RCC 7860 (cell line): ENCODE measurements at places on chromosomes 3 and 15.
A peak's percentile ranks its signal among the peaks of the same experiment; 100 is the strongest.

- peak; percentile 67 for DNase-seq
Measured at GRCh38 chr3:155070932-155071387, 9.2 kb upstream of the MME start.

GRCh38 chr15:94480289-94480834 lies 249.0 kb downstream of the MCTP2 start:
- DNase-seq, result no peak

- no peak for DNase-seq
Measured at GRCh38 chr15:94036156-94036555, 195.2 kb upstream of the MCTP2 start.

- DNase-seq, result no peak
Measured at GRCh38 chr15:59394166-59394661, 21.5 kb upstream of the MYO1E start.

DNA sequence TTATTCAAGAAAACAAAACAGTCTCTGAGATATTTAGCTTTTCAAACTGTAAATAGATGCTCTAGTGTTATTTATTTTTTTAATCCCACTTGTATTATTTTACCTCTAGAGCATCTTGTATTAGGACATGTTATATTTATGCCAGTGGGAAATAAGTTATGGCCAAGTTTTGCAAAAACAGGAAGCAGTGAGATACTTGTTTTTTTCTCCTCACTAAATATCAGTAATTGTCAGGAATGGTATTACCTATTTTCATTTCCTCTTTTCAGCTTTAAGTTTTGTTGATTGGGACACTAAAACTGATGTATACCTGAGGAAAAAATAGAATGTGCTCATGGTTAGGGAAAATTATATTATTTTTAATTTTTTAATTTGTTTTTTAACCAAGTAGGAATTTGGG lies 8.6 kb upstream of the IL20RB start:
- DNase-seq, result no peak

- no peak for DNase-seq
Measured at GRCh38 chr3:73074781-73075180, 13.3 kb downstream of the EBLN2 start.

DNA sequence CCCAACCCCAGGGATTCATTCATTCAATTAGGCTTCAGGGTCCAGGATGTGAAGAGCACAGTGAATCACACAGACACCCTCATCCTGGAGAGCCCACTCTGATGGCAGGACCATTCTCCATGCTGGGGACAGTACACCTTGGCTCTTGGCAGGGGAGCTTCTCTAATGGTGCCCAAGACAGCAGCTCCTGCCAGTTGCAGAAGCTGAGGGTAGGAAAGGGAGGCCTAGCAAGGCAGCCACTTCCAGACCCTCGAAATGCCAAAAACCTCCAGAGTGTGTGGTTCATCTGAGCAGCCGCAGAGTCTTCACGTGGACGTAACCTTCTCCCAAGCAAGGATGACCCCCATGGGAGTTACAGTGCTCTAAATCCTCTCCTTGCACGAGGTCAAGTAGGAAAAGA lies 186.2 kb downstream of the XXYLT1 start:
- no peak for DNase-seq

DNA sequence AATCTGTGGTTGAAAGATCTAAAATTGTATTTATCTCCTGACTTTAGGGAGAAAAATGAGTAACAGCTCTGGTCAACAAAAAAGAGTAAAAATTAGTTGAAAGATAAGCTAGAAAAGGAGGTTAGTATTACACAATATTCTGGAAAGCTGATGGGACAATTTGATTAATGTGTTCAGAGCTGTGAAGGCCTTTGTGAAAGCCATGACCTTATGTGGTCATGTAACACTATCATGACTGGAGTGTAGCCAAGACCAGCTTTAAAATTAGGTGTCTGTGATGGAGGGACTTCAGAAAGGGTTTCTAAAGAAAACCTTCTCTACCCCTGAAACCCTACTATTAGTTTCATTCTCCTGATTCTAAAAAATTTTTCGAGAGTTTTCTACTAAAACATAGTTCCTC lies 127.2 kb downstream of the NFKBIZ start:
- peak; percentile 45 for DNase-seq

- no peak for DNase-seq
Measured at GRCh38 chr3:129605203-129605921, 1.1 kb downstream of the PLXND1 start.

DNA sequence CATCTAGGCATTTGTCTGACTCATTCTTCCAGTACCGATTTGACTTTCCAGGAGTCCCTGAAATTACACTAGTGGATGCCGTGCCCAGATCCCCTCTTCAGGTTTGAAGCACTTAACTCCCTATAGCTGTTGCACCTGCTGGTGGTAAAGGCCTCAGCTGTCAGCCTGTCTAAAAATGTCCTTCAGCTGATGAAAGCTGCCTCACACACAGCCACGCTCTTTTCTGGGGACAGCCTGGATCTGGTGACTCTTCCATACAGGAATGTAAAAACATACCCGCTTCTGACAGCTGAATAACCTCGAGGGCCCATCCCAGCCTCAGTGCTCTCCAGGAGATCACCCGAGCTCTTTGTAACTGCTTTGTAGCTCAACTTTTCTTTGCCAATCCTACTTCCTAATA lies 534.1 kb upstream of the GRM7 start:
- no peak for DNase-seq

DNA sequence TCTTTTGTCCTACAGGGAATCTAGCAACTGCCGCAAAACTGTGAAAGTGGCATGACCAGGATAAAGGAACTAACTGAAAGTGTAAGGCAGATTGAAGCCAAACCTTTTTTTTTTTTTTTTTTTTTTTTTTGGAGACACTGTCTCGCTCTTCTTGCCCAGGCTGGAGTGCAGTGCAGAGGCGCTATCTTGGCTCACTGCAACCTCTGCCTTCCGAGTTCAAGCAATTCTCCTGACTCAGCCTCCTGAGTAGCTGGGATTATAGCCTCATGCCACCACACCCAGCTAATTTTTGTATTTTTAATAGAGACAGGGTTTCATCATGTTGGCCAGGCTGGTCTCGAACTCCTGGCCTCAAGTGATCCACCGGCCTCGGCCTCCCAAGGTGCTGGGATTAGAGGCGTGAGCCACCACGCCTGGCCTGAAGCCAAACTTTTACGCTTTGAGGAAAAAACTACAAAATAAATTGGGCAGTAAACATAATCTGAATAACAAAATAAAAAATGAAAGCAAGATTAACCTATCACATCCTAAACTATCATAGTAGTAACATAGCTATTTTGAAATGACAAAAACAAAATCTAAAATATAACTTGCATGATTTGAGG lies 9.7 kb downstream of the SLTM start:
- no peak for DNase-seq

- peak; percentile 44 for DNase-seq
Measured at GRCh38 chr3:72722930-72723726, 125.1 kb downstream of the SHQ1 start.

GRCh38 chr3:115478359-115478758 lies 145.0 kb upstream of the GAP43 start:
- DNase-seq, result no peak

- DNase-seq, result no peak
Measured at GRCh38 chr3:102084006-102084405, 234.7 kb downstream of the NFKBIZ start.

DNA sequence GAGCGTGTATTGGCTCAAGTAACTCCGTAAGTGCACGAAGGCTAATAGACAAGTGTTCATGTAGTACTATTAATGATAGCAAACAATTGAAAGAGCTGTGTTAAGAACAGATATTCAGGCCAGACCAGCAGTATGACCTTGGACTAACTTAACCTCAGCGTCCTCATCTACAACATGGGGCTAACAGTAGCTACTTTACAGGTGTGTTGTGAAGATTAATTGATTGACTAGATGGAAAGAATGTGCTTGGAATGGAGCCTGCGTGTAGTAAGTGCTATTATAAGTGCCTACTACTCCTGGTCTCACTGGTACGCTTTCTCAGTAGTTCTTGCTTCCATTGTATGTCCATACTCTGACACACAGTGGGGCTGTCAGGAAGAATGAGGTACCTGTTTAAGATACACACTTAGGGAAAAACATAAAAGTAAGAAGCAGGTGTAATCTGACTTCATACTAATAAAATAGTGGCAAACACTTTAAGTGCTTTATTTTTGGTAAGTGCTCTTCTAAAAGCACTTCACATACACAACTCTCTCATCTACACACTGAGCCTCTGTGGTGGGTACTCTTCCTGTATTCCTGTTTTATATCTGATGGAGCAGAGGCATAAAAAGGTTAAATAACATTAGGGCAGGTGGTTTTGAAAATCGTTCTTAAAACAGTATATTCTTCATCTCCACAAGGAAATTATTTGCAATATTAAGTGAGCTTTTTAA lies 24.3 kb upstream of the FBXL22 start:
- no peak for DNase-seq

DNA sequence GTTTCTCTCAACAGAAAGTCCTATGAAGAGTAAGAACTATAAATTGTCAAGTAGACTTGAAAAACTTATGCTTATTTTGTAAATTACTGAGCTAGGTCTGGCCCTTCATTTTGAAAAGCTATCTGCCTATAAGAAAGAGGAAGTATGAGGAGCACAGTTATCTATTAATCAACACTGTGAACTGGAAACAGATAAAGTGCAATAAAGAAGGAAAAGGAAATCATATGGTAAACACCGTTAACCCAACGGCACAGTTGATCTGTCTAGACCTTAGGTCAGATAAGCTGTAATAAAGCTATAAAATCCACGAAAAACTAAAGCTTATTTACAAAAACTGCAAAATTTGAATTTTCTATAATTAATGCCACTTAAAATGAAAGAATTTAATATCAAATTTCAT lies 242.5 kb downstream of the ZBTB20 start:
- no peak for DNase-seq

DNA sequence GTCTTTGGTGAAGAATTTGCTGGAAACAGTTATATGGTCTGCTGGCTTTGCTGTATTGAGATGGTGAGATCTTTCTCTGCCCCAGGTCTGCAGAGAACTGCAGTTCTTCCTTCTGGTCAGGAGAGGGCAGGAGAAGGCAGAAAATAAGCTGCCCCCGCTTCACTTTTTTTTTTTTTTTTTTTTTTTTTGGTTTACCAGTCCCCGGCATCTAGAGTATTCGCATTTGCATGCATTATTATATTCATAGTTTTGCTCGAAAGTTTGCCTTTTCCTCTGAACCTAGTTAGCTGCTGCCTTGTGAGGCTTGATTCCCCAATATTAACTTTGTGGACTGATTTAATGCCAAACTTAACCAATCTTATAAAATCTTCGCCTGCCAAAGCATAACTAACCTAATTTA lies 10.6 kb upstream of the PARL start:
- DNase-seq, result peak; percentile 51

GRCh38 chr3:121896823-121897222 lies 2.6 kb downstream of the SLC15A2 start:
- DNase-seq, result no peak

- DNase-seq, result no peak
Measured at GRCh38 chr15:70781236-70781635, 17.9 kb upstream of the UACA start.

DNA sequence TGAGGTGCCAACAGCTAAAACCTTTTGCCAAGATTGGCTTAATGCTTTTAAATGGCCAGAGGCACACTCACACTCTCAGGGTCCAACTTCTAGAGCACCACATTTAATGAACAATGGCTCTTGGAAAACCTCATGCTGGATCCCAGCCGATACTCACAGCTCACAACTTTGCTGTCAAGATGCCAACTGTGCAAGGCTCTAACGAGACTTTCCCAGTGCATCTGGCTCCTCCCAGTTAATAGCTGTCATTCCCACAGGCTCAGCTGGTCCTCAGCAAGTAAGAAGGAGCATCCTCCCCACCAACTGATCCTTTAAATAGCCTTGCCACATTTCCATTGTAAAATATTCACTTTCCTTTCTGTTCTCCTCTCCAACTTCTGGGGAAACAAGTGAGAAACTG lies 20.3 kb upstream of the FRMD4B start:
- DNase-seq, result no peak

DNA sequence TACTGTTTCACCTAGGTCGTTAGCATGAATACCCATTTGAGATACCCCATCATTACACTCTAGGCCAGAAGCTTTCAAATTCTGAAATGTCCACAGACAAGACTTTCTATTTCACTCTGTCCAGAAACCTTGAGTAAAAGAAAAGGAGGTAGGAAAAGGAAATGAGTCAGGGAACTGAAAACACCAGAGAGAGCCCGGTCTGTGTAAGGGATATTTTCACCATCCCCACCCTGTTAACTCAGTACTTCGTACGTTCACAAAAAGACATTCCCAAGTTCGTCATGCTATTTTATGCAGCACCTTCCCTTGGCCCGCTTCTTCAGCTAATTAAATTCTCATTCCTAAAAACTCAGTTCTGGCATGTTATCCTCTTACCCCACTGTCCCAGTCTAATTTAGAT lies 89.4 kb upstream of the SOX2 start:
- DNase-seq, result no peak

GRCh38 chr3:65732051-65732935 lies 306.4 kb downstream of the MAGI1 start:
- peak; percentile 49 for DNase-seq

DNA sequence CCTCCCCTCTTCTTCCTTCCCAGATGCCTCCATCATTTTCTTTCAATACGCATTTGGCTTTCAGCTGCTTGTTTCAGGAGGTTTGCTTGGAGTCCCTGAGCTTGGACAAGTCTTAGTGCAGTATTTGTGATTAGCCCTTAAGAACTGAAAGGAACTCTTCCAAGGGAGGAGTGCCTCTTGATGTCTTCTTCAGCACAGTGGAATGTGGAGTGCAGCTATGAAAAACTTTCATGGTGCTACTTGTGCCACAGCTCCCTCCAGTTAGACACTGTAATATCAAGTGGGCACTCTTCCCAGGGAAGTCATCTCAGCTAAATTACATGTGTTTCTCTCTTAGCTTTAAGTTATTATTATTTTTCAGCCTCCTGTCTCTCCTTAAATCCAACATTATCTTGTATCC lies 173.1 kb downstream of the NECTIN3 start:
- DNase-seq, result no peak

DNA sequence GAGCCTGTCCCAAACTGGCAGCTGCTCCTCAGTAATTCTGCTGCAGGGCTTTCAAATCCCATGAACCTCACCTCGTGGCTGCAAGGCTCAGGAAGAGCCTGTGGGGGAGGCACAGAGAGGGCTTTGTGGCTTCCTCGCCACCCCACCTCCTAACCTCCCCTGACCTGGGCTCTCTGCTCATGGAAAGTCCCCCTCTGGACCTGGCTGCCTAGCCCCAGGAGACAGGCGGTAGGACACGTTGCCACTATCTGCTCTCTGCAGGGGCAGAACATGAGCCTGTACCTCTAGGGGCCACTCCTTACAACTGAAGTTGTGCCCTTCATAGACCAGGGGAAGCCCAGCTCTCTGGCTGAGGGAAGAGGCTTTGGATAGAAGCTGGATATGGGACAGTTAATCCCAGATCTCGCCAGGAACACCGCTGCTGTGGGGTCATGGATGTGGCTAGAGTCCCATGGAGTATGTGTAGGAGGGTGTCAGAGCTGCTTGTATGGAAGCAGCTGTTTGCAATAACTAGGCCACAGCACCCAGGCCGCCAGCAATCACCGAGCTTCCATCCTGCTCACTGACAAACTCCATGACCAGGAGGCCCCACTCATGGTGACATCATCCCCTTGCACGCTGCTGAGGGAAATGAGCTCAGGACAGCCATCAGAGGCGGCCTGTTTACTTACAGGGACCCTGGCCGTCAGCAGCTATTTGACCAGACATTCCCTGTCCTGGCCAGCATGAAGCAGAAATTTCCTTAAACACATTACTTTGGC lies 34.0 kb upstream of the CILP start:
- no peak for DNase-seq

GRCh38 chr15:35481064-35481463 lies 64.9 kb downstream of the DPH6 start:
- DNase-seq, result no peak

- DNase-seq, result no peak
Measured at GRCh38 chr3:161409858-161410257, 38.5 kb upstream of the SPTSSB start.
